Lower lobe of right lung (tissue), 2 donors: ENCODE measurements at places on chromosomes 2 and 18. TPM values are rescaled to one million over a fixed set of nuclear protein-coding genes. Genes with fewer than 3 reads are reported as not detected.

- no peaks in the 10 kb centered on the region for H3K27me3 ChIP-seq
Measured at GRCh38 chr2:121697108-121697631, 39.5 kb downstream of the NIFK start.

GRCh38 chr2:79083597-79084251, 4.1 kb downstream of the REG1B start:
- H3K4me1 ChIP-seq: no peaks in the 10 kb centered on the region
- no peak for DNase-seq
- no peak overlapping the region for H3K27ac ChIP-seq
- H3K4me3 ChIP-seq: no peak overlapping the region
- no peaks in the 10 kb centered on the region for H3K36me3 ChIP-seq

DNA sequence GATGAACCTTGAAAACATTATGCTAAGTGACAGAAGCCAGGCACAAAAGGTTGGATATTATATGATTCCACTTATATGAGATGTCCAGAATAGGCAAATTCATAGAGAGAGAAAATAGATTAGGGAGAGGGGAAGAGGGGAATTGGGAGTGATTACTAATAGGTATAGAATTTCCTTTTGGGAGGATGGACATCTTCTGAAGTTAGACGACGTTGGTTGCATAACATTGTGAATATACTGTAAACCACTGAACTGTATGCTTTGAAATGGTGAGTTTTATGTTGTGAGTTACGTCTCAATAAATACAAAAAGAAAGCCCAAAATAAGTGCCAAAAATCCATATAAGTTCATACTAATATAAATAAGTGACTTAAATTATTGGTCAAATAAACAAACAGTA, 18.6 kb upstream of the CYP26B1 start:
- no peaks in the 10 kb centered on the region for H3K36me3 ChIP-seq
- no peak overlapping the region for H3K27ac ChIP-seq
- H3K4me3 ChIP-seq: no peak overlapping the region
- no peaks in the 10 kb centered on the region for H3K27me3 ChIP-seq

GRCh38 chr18:12053289-12053688, 40.4 kb upstream of the ANKRD62 start:
- H3K27ac ChIP-seq: no peak overlapping the region
- no peaks in the 10 kb centered on the region for H3K36me3 ChIP-seq
- H3K4me3 ChIP-seq: no peak overlapping the region
- no peaks in the 10 kb centered on the region for H3K4me1 ChIP-seq
- no peak for DNase-seq

GRCh38 chr2:98457045-98457696, 12.5 kb downstream of the INPP4A start:
- H3K4me1 ChIP-seq: peaks cover 69% of the 10 kb centered on the region
- no peaks in the 10 kb centered on the region for H3K36me3 ChIP-seq
- no peaks in the 10 kb centered on the region for H3K27me3 ChIP-seq
- H3K4me3 ChIP-seq: no peak overlapping the region
- no peak for DNase-seq

GRCh38 chr2:74481961-74482800, 617 bp downstream of the CCDC142 start:
- H3K27ac ChIP-seq: peak overlapping the region; percentile 92
- DNase-seq: no peak

GRCh38 chr2:222518570-222519381, 94.4 kb downstream of the SGPP2 start:
- H3K27ac ChIP-seq: peak overlapping the region; percentile 32
- H3K4me1 ChIP-seq: peaks cover 11% of the 10 kb centered on the region
- DNase-seq: no peak
- no peaks in the 10 kb centered on the region for H3K36me3 ChIP-seq

ERLEC1 gene
- total RNA-seq: 59.7 TPM

GRCh38 chr2:37039580-37039979, 44.6 kb downstream of the HEATR5B start:
- H3K4me3 ChIP-seq: no peak overlapping the region
- DNase-seq: no peak
- no peaks in the 10 kb centered on the region for H3K4me1 ChIP-seq

DNA sequence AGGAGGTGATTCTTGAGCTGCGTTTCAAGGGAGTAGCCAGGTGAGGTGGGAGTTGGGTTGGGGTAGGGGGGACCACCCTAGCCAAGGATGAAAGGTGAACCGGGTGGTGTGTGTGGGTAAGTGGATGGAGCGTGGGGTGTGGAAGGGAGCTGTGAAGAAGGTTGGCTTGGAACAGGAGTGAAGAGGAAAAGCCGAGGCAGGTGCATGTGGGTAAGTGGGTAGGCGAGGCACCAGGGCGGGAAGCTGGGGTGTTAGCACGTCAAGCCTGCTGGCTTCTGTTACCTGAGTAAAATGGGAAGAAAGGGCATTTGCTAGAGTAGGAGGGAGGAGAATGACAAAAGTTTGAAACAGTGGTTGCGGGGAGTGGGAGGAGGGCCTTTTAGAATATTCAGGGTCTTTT, 31.6 kb downstream of the TANC1 start:
- no peaks in the 10 kb centered on the region for H3K36me3 ChIP-seq
- peak overlapping the region; percentile 7 for H3K27ac ChIP-seq
- no peaks in the 10 kb centered on the region for H3K27me3 ChIP-seq
- no peak overlapping the region for H3K4me3 ChIP-seq

KCNK3 gene
- total RNA-seq: 26.8 TPM

DNA sequence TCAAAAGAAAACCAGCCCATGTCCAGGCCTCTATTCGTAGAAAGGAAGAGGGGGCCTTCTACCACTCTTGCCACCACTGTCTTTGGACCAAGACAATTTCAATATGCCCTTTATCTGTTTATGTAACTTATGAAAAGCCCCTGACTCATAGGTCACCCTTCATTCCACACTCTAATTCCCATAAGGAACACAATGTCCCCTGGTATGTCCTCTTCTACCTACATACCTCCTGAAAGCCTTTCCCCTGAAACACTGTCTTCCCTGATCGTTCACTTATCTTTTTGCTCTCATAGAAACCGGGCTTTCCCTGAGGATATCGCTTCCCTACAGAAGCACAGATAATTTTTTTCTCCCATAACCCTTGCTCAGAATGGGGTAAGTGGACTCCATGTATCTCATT, 13.3 kb downstream of the EIF2AK3 start:
- peaks cover 18% of the 10 kb centered on the region for H3K36me3 ChIP-seq
- H3K4me3 ChIP-seq: no peak overlapping the region
- H3K27ac ChIP-seq: no peak overlapping the region
- no peaks in the 10 kb centered on the region for H3K27me3 ChIP-seq

RGPD6 gene
- 23.9 TPM for total RNA-seq

B4GALT6 gene
- 4.6 TPM for total RNA-seq

- H3K27ac ChIP-seq: no peak overlapping the region
- no peak overlapping the region for H3K4me3 ChIP-seq
- no peaks in the 10 kb centered on the region for H3K36me3 ChIP-seq
- peaks cover 9% of the 10 kb centered on the region for H3K4me1 ChIP-seq
Measured at GRCh38 chr2:113124181-113124961, 3.0 kb upstream of the IL1RN start.

- H3K4me1 ChIP-seq: no peaks in the 10 kb centered on the region
- DNase-seq: no peak
- H3K27ac ChIP-seq: no peak overlapping the region
- H3K27me3 ChIP-seq: no peaks in the 10 kb centered on the region
- H3K4me3 ChIP-seq: no peak overlapping the region
- H3K36me3 ChIP-seq: no peaks in the 10 kb centered on the region
Measured at GRCh38 chr2:858646-859045, 92.0 kb upstream of the SNTG2 start.

C2orf92 gene
- total RNA-seq: 15.1 TPM

GRCh38 chr2:48738806-48739205, 16.7 kb downstream of the LHCGR start:
- H3K27ac ChIP-seq: no peak overlapping the region
- no peak for DNase-seq
- no peaks in the 10 kb centered on the region for H3K27me3 ChIP-seq
- no peaks in the 10 kb centered on the region for H3K36me3 ChIP-seq
- H3K4me1 ChIP-seq: no peaks in the 10 kb centered on the region
- H3K4me3 ChIP-seq: no peak overlapping the region

DNA sequence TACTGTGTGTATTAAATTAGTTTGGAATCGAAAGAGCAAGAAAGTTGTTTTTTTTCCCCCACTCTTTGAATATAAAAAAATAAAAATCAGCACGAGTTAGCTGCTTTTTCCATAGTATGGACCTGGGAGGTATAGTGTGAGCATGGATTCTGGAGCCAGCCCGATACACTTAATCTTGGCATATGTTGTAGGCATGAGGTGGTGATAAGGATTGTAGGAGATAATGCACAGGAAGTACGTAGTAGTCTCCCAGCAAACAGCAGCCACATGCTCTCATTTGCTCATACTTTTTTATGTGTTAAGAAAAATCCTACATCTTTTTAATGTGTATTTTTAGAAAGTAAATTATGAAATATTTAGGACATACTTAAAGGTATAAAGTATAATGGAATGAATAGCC, 2.1 kb upstream of the DNAJC27 start:
- peaks cover 12% of the 10 kb centered on the region for H3K4me1 ChIP-seq
- H3K36me3 ChIP-seq: no peaks in the 10 kb centered on the region
- H3K4me3 ChIP-seq: no peak overlapping the region
- H3K27ac ChIP-seq: no peak overlapping the region
- no peaks in the 10 kb centered on the region for H3K27me3 ChIP-seq

- H3K4me3 ChIP-seq: no peak overlapping the region
- no peaks in the 10 kb centered on the region for H3K36me3 ChIP-seq
- peaks cover 34% of the 10 kb centered on the region for H3K4me1 ChIP-seq
- DNase-seq: no peak
Measured at GRCh38 chr2:30410217-30410616, 36.8 kb upstream of the LCLAT1 start.

KCMF1 gene
- total RNA-seq: 64.2 TPM

- peaks cover 40% of the 10 kb centered on the region for H3K36me3 ChIP-seq
- no peak overlapping the region for H3K4me3 ChIP-seq
- DNase-seq: no peak
- H3K27ac ChIP-seq: no peak overlapping the region
- H3K27me3 ChIP-seq: no peaks in the 10 kb centered on the region
Measured at GRCh38 chr2:113200736-113201490, 27.1 kb downstream of the PSD4 start.

DNA sequence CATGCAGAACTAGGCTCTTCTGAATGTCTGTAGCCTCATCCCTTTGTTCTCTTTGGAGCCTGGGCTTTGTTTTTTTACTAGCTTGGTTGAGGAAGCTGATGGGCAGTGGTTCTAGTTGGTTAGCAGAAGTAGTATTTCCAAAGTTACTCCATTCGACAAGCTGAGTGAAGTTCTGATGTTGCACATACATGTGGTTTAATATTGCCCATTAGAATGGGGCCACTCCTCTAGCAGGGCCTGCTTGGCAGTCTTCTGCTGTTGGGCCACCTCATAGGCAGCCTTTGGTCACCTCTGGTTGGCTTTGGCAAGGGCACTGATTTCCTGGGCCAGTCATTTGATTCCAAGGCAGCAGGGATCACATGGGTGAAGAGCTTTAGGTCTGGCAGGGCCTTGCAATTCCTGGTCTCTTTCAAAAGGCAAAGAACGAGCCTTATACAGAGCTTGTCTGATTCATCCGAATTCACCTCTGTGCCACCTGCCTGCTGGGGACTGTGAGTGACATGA, 2.5 kb downstream of the RPIA start:
- H3K27me3 ChIP-seq: no peaks in the 10 kb centered on the region
- no peaks in the 10 kb centered on the region for H3K36me3 ChIP-seq
- DNase-seq: peak; percentile 45
- H3K4me1 ChIP-seq: peaks cover 27% of the 10 kb centered on the region

DNA sequence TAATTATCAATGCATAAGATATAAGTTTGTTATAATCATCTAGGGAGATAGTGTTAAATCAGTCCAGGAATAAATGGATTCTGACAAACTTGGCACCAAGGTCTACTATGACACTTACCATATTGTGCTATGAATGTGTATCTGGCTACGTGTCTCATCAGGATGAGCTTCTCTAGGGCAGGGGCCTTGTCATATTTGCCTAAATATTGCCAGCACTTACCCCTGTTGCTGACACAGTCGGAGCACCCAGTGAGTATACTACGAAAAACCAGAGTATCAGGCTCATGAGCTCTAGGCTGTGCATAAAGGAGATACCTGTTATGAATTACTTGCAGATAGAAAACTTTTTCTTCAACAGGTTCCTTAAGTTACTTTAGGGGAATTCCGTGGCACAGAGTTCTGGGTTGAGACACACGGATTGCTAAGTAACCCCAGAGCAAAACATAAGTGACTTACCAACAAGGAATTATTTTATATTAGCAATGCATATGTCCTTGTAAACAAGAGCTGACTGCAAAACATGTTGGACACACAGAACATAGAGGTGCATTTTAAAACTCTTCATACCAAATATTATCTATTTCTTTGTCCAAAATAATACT, 7.7 kb upstream of the TTC39C start:
- H3K4me3 ChIP-seq: no peak overlapping the region
- H3K36me3 ChIP-seq: no peaks in the 10 kb centered on the region
- no peaks in the 10 kb centered on the region for H3K27me3 ChIP-seq
- H3K4me1 ChIP-seq: peaks cover 20% of the 10 kb centered on the region
- no peak for DNase-seq

HOXD10 gene
- total RNA-seq: not detected

DNA sequence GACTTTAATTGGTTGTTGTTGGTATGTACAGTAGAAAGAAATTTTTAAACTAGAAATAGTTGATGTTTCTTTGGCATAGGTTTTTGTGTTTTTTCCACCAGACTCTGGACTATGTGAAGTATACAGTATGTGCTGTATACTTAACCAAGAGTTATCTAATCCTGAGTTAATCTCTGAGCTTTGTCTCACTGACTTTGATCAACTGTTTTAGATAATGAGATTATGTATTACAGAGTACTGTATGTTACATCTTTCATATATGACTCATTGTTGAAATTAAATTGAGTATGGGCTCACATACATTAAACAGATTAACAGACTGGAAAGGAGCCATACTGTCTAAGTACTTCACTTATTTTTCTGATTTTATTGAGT, 38.0 kb downstream of the ACTR2 start:
- no peak overlapping the region for H3K27ac ChIP-seq
- H3K36me3 ChIP-seq: peaks cover 78% of the 10 kb centered on the region
- DNase-seq: no peak
- H3K4me1 ChIP-seq: peaks cover 17% of the 10 kb centered on the region
- H3K27me3 ChIP-seq: no peaks in the 10 kb centered on the region

KLHL14 gene
- total RNA-seq: 0.24 TPM
